NCI-H2171 treated with DMSO at 0.1 percent for 48 hours (cell line): ENCODE measurements at places on chromosomes 5 and 9.

- DNase-seq = no peak
Measured at GRCh38 chr5:2184563-2185540, 302.1 kb upstream of the IRX4 start.

DNA sequence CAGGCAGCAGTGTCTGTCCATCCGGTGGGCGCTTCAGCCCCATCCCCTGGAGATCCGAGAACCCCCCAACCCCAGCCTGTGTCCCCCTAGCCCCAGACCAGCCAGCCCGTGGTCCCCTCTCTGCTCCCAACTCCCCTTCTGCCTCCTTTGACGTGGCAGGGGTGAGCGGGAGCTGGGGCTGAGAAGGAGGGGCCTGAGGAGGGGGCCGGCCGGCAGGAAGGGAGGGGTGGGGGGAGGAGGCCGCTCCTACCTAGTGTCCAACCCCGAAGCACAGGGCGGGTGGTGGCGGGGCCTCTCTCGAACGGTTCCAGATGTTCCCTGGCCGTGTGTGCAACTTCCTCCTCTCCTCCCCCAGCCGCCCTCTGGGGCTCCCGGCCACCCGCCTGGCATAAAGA, 31.0 kb downstream of the GOLGA2 start:
- DNase-seq = no peak

DNA sequence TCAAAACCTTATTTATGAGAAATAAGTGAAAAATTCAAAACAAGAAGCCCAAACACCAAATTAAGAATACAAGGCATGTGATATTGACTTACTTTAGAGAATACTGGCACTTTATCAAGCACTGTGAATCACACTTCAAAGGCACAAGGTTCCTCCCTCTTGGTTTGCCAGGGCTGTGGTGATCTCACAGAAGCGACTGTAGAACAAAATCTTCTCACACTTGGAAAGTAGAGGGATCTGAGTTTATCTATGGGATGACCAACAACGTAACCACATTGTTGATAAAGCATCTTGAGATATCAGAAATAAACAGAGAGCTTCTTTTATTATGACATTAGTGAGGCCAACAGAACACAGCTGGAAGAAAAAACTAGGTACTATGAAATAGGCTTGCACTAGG, 295.9 kb downstream of the NFIB start:
- DNase-seq = no peak

GRCh38 chr9:89802781-89803355, 198.1 kb downstream of the GADD45G start:
- DNase-seq = peak; percentile 57

GRCh38 chr5:607541-608428, 4.4 kb upstream of the CEP72 start:
- no peak for DNase-seq

- no peak for DNase-seq
Measured at GRCh38 chr9:89661391-89661949, 56.7 kb downstream of the GADD45G start.

GRCh38 chr5:155546075-155546474, 532.5 kb downstream of the KIF4B start:
- no peak for DNase-seq

- DNase-seq = no peak
Measured at GRCh38 chr5:76849419-76850291, at the start of gene S100Z. Gene S100Z (plus strand): TSS chr5:76850014. CDS start chr5:76875360, 25,346 bp downstream.

GRCh38 chr9:109012009-109012875, 1.1 kb downstream of the CTNNAL1 start:
- peak; percentile 43 for DNase-seq

- DNase-seq = peak; percentile 62
Measured at GRCh38 chr5:41510176-41510831, at the start of gene PLCXD3. Gene PLCXD3 (minus strand): TSS chr5:41510601. CDS start chr5:41510526, 75 bp downstream.

- DNase-seq = no peak
Measured at GRCh38 chr5:59371525-59372127, 521.9 kb downstream of the PDE4D start.

GRCh38 chr9:23644326-23644725, 181.7 kb downstream of the ELAVL2 start:
- no peak for DNase-seq

GRCh38 chr5:53087171-53087570, 22.4 kb downstream of the MOCS2 start:
- no peak for DNase-seq

DNA sequence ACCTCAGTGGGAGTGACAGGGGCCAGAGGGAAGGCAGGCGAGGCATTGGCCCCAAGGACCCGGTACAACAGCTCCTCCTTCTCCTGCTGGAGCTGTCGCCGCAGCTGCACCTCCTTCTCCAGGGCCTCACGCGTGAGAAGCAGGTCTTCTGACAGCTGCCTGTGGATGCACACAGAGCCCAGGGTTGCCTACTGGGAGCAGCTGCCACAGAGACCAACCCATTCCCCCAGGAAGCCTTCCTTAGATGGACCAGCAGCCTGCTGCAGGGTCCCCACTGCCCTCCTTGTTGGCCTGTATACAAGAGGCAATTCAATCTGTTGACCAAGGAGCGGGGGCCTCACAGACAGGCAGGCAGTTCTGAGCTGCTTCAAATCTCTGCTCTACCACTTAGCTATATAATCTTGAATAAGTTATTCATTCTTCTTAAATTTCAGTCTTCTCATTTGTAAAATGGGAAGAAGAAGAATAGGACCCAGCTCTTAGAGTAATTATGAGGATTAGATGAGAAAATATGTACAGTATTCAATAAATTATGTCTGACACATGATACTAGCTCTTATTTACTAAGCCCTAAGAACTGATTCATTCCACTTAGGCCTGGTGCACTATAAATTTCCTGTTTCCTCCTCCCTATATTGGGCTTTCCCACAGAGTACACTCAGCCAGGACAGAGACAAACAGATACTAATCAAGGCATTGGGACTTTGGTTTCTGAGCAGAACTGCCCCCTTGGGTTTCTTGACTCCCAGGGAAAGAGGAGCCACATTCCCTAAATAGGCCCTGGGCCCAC, 26.1 kb upstream of the ANXA6 start:
- DNase-seq = no peak

GRCh38 chr9:136089697-136090045, 5.4 kb downstream of the NACC2 start:
- DNase-seq = peak; percentile 79

DNA sequence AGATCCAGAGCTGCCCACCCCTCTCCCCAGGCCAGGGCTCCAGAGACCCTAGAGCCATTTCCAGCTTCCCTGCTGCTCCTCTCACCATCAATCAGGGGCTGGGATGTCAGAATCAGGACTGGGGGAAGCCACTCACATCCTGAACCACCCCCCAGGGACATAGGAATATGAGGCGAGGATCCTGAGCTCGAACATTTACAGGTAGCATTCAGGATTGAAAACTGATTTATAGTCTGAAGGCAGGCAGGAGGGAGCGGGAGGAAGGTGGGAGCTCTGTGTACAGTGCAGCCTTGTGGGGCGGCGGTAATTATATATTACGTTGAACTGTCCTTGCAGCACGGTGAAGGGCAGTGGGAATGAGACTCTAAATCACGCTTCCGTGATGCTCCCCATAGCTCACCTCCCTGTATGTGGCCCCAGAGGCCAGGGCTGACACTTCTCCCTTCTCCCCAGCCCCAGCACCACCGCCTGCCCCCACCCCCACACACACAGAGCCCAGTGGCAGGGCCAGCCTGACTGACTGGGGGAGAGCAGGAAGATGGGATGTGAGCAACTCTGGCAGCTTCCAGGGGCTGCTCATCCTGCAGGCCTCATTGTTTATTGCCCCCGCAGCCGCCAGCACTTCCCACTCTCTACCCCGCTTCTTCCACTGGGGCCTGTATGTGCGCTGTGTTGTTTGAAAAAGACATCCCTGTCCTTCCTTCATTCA, 76.0 kb upstream of the HSPA9 start:
- no peak for DNase-seq

DNA sequence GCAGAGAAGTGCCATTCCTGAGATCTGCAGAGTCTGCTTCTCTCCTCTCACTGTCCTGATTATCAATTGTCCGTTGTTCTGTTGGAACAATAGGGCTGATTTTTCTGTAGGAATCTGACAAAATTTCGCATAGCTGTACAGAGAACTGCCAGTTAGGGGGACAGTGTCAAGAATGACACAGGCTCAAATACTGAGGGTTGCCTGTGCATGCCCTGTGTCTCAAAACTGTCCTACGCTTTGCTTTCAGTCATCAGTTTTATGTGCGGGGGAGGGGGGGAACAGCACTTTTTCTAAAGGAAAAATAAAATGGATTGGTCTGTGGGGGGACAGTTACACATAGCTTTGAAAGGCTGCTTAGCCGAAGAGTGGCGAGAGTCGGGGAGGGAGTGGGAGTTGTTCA, 248.6 kb downstream of the PDZD2 start:
- no peak for DNase-seq

DNA sequence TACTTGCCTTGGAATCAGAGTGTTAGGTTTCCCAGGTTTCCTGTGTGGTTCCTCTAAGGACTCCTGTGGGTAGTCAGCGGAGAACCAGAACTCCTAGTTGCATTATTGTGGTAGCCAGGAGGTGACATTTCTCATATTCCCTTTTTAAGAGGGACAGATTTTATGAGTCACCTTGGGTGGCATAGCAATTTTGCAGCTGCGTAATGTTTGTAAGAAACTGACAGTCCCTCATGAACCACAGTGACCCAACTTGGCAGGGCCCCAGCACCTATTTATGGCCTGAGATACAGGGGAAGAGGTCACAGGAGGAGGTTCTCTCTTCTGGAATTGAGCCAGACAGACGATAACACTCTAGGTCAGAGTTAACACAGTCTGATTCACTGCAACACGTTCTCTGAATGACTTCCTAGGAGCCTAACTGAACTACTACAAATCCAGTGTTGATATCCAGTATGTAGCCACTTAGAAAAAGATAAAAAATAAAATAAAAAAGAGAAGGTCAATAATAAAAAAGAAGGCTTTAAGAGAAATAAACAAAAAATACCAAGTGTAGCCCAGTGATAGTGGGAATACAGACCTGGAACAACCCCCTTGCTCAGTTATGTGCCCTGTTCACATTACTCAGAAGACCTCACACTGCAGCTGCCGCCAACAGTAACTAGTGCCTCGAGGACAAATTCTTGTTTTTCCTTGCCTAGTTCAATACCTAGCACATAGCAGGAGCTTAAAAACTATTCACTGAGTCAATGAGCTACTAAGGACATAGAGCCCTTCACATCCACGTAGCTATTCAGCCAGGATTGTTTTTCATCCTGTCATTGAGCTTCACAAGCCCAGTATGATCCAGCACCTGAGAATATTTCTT, 50.7 kb upstream of the VLDLR start:
- peak; percentile 42 for DNase-seq

- peak; percentile 83 for DNase-seq
Measured at GRCh38 chr9:128192601-128193371, 1.4 kb upstream of the CIZ1 start.
